ENCODE measurements at places on chromosomes 1 and 21. TPM values are rescaled to one million over a fixed set of nuclear protein-coding genes. Genes with fewer than 3 reads are reported as not detected.

The RASSF5 gene
- 28.5 TPM for total RNA-seq

The CREB3L4 gene
- total RNA-seq = 15.2 TPM

DNA sequence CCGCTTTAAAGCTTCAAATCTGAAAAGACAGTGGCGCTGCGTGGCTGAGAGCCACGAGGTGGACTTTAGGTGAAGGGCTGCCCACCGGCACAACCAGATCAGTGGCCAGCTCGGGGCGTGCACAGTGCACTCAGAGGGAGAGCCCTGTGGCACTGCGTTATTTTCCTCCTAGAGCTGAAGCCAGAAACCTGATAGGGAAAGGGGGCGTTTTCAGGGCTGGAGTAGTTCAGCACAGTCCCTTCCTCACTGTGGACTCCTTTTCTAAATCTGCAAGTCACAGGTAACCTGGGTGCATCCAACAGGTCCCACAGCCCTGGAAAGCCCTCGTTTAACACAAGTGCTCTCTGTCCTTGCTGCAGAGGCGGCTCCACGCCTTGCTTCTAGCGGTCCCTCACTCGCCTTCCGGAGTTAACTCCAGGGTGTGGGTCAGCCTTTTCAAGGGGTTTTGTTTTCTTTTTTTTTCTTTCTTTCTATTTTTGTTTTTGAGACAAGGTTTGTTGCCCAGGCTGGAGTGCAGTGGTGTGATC, 81.2 kb downstream of the GALNT2 start:
- no peak for DNase-seq
- no peaks in the 10 kb centered on the region for H3K27me3 ChIP-seq
- no peak overlapping the region for H3K27ac ChIP-seq
- no peak overlapping the region for H3K4me3 ChIP-seq
- peaks cover 28% of the 10 kb centered on the region for H3K4me1 ChIP-seq
- H3K36me3 ChIP-seq = no peaks in the 10 kb centered on the region

GRCh38 chr1:12177156-12177998, 10.6 kb downstream of the TNFRSF1B start:
- H3K27ac ChIP-seq = peak overlapping the region; percentile 80
- H3K4me3 ChIP-seq = no peak overlapping the region
- no peaks in the 10 kb centered on the region for H3K36me3 ChIP-seq
- peaks cover 93% of the 10 kb centered on the region for H3K4me1 ChIP-seq
- no peak for DNase-seq

Measured in vagina (tissue), 2 donors.